Esophagus muscularis mucosa (tissue), 4 donors: ENCODE measurements at places on chromosomes 2 and 18. TPM values are rescaled to one million over a fixed set of nuclear protein-coding genes. Genes with fewer than 3 reads are reported as not detected.

SESTD1 gene
- 53.1 TPM for total RNA-seq

SIGLEC15 gene
- 0.17 TPM for total RNA-seq

CCNT2 gene
- 20.0 TPM for total RNA-seq

NTSR2 gene
- not detected for total RNA-seq

IL1B gene
- total RNA-seq, result not detected

CD8B gene
- 4.3 TPM for total RNA-seq

TPO gene
- total RNA-seq, result 8.4 TPM

PROC gene
- total RNA-seq, result not detected

KCNJ3 gene
- total RNA-seq, result 5.2 TPM

WDR33 gene
- total RNA-seq, result 35.3 TPM

RAB31 gene
- 145 TPM for total RNA-seq

REG1A gene
- not detected for total RNA-seq

TRPM8 gene
- total RNA-seq, result not detected

SERPINB4 gene
- total RNA-seq, result not detected

BCL2L11 gene
- 16.6 TPM for total RNA-seq

SLC4A5 gene
- total RNA-seq, result 1.8 TPM

SULT6B1 gene
- total RNA-seq, result not detected

NCOA1 gene
- 43.9 TPM for total RNA-seq

ANKRD30B gene
- total RNA-seq, result not detected

GAREM1 gene
- total RNA-seq, result 7.0 TPM

CRIM1 gene
- total RNA-seq, result 429 TPM

STEAP3 gene
- 2.5 TPM for total RNA-seq

IL1A gene
- not detected for total RNA-seq

ODC1 gene
- total RNA-seq, result 105 TPM

GALR1 gene
- total RNA-seq, result 0.06 TPM

L3MBTL4 gene
- total RNA-seq, result 1.2 TPM

DTNA gene
- total RNA-seq, result 264 TPM

SERPINB10 gene
- not detected for total RNA-seq

UGT1A5 gene
- not detected for total RNA-seq

PLCL1 gene
- total RNA-seq, result 86.2 TPM

BMP10 gene
- not detected for total RNA-seq

SERPINB11 gene
- not detected for total RNA-seq

M1AP gene
- not detected for total RNA-seq

KCNJ13 gene
- total RNA-seq, result not detected

CBLN2 gene
- total RNA-seq, result 0.13 TPM

KHK gene
- total RNA-seq, result 1.3 TPM

CRYGD gene
- total RNA-seq, result not detected

PAIP2B gene
- total RNA-seq, result 11.2 TPM

NPHP1 gene
- total RNA-seq, result 9.7 TPM

CDKL4 gene
- 1.2 TPM for total RNA-seq

GPR45 gene
- total RNA-seq, result not detected

CERS6 gene
- 67.7 TPM for total RNA-seq

RAB3GAP1 gene
- 66.9 TPM for total RNA-seq

BOLL gene
- not detected for total RNA-seq

STARD6 gene
- not detected for total RNA-seq

CDK15 gene
- 2.0 TPM for total RNA-seq

SERPINB3 gene
- not detected for total RNA-seq

GPC1 gene
- 45.6 TPM for total RNA-seq

SERPINB5 gene
- not detected for total RNA-seq

REG1B gene
- not detected for total RNA-seq

UGT1A1 gene
- total RNA-seq, result not detected

MDH1B gene
- total RNA-seq, result 0.19 TPM

RNF144A gene
- 10.8 TPM for total RNA-seq

DSC3 gene
- total RNA-seq, result 0.52 TPM

SIX2 gene
- under 0.01 TPM for total RNA-seq

REG3G gene
- not detected for total RNA-seq

SERPINB13 gene
- total RNA-seq, result not detected

SLC5A7 gene
- 3.0 TPM for total RNA-seq

EPAS1 gene
- 225 TPM for total RNA-seq
